ENCODE measurements at places on chromosomes 4 and X.

- DNase-seq, result no peak
These were observed 18.0 kb downstream of the DDX3X start for GRCh38 chrX:41351923-41352322.

GRCh38 chr4:165524532-165525190, 145.9 kb downstream of the CPE start:
- DNase-seq, result no peak

DNA sequence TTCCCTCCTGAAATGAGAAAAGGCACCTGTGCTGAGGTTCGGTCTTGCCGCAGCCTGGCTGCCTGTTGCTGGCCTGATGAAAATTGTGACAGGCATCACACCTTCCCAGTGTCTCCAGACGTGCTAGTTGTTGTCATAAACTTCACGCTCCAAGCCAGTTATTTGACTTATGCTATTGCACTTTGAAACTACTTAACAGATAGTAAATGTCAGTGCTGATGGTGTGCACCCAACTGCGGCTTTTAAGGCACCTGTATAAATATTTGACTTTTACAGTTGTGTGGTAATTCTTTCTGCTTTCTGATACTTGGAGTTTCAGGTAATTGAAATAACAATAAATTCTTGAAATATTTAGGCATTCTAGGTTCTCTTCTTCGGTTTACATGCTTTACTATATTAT, 1.8 kb downstream of the WWC2 start:
- no peak for DNase-seq

DNA sequence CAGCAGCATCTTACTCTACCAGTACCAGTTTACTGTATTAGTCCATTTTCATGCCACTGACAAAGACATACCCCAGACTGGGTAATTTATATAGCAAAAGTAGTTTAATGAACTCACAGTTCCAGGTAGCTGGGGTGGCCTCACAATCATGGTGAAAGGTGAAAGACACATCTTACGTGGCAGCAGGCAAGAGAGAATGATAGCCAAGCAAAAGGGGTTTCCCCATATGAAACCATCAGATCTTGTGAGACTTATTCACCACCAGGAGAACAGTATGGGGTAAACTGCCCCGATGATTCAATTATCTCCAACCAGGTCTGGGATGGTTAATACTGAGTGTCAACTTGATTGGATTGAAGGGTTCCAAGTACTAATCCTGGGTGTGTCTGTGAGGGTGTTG, 69.3 kb downstream of the YIPF6 start:
- DNase-seq, result no peak

DNA sequence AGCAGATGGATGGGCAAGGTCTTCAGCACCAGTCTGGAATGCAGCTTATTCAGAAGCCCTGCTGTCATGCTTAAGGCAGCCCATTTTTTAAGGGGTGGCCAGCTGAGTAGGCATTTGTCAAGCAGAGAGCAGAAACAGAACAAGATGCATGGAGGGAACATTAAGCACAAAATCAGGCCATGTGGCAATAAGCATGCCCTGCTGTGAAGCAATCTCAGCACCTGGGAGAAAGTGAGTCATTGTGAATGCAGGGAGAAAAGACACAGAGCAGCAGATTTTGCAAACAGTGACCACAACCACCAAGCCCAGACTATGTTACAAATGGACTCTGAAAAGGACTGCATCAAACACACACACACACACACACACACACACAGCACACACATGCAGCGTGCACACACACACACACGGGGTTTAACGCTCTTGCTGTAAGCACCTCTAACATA, 94.1 kb upstream of the GALNT7 start:
- DNase-seq, result no peak

- no peak for DNase-seq
These were observed 42.4 kb downstream of the MEPE start for GRCh38 chr4:87875191-87875590.

DNA sequence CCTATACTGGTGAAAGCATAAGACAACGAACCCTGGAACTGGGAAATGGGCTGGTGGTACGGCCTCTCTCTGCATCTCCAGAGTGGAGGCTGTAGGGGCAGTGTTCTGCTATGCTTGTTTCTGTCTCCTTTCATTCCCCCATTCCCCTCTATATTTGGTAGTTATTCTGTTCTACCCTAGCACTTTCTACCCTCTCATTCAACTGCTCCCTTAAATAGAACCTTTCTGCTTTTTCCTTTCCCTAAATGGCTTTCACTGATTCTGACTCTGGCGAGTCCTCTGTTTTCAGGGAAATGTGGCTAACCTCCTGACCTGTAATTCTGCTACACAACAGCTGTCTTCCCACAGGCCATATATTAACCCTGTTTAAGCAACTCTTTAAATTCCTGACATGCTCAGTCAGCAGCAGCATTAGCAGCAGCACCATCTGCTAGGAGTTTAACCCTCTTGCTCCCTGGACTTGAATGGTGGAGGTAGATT, 94.2 kb downstream of the CXCL13 start:
- DNase-seq, result no peak

- DNase-seq, result peak; percentile 67
These were observed 26.8 kb downstream of the PRPS1 start for GRCh38 chrX:107654872-107655761.
